Activated CD4-positive, alpha-beta memory T cell treated with anti-CD3 and anti-CD28 coated beads for 36 hours (primary cell): ENCODE measurements at places on chromosomes 12 and 14. TPM values are rescaled to one million over a fixed set of nuclear protein-coding genes. Genes with fewer than 3 reads are reported as not detected.

Gene PLEKHG7
- not detected for total RNA-seq

Gene MIP
- total RNA-seq = not detected

- no peak for DNase-seq
- H3K4me3 ChIP-seq = no peak overlapping the region
- H3K36me3 ChIP-seq = peaks cover 9% of the 10 kb centered on the region
- H3K27me3 ChIP-seq = no peaks in the 10 kb centered on the region
- H3K4me1 ChIP-seq = peaks cover 8% of the 10 kb centered on the region
Measured at GRCh38 chr14:70401643-70402042, 15.2 kb downstream of the SYNJ2BP start.

DNA sequence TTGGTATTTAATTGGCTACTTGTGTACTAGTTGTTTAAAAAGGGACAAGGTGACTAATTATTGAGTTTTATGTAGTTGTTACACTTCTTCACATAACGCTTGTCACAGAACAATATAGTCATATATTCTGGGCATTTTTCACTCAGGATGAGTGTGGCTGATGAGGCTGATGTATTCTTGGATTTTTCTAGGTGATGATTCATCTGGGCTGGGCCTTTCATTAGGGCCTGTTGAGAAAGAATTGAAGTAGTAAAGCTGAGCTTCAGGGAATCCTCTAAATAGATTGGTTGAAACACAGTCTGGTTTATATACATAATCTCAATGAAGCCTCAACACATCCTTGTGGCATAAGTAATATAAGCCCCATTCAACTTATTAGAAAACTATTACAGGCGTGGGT, 445.7 kb downstream of the DAD1 start:
- H3K4me1 ChIP-seq = peaks cover 3% of the 10 kb centered on the region
- H3K36me3 ChIP-seq = no peaks in the 10 kb centered on the region
- no peak for DNase-seq
- no peak overlapping the region for H3K27ac ChIP-seq
- H3K27me3 ChIP-seq = no peaks in the 10 kb centered on the region
- no peak overlapping the region for H3K4me3 ChIP-seq

- peaks cover 35% of the 10 kb centered on the region for H3K27me3 ChIP-seq
- no peak within 1 kb of the TSS for H3K27ac ChIP-seq
- H3K4me3 ChIP-seq = no peak within 1 kb of the TSS
Measured at GRCh38 chr12:65121049-65121955, at the start of gene WIF1. WIF1 (minus strand) TSS chr12:65121305; CDS start chr12:65121191, 114 bp downstream.
